ENCODE measurements at places on chromosomes 4 and X. TPM values are rescaled to one million over a fixed set of nuclear protein-coding genes. Genes with fewer than 3 reads are reported as not detected.

DNA sequence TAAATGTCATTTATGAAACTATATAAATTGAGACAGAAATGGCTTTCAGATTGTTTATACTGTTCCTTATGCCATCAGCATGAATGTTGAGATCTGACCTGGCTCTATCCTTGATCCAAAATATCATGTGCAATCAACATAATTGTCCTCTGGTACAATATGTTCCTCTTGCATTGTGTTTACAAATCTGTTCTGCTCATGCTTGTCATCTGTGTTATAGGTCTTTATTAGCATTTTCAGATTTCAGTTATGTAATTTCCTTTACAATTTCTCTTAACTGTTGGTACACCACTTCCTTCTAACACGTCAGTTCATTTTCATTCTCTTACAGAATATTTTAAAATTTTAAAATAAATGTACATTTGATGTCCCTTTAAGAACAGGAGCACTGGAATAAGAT lies 1.6 kb downstream of the HPGD start:
- peaks cover 40% of the 10 kb centered on the region for H3K4me1 ChIP-seq
- H3K4me3 ChIP-seq = peak overlapping the region; percentile 65
- DNase-seq = no peak
- H3K27ac ChIP-seq = peak overlapping the region; percentile 68

- H3K4me1 ChIP-seq = no peaks in the 10 kb centered on the region
- no peak overlapping the region for H3K27ac ChIP-seq
- no peak for DNase-seq
Measured at GRCh38 chr4:149638073-149638472, 177.6 kb downstream of the IQCM start.

NOA1 gene
- 26.1 TPM for total RNA-seq

COL25A1 gene
- 3.7 TPM for total RNA-seq

ASB5 gene
- 13.1 TPM for total RNA-seq

DNA sequence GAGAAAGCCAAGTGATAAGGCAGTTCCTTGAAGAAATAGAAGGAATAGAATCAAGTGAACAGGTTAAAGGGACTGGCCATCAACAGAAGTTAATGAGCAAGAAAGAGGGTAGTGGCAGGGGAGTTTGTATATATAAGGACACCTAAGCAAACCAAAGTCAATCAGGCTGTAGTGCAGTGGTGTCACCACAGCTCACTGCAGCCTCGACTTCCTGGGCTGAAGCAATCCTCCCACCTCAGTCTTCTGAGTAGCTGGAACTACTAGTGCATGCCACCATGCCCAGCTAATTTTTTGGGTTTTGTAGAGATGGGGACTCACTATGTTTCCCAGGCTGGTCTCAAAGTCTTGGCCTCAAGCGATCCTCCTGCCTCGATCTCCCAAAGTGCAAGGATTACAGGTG lies 15.9 kb downstream of the ACOT9 start:
- H3K4me3 ChIP-seq = no peak overlapping the region
- no peaks in the 10 kb centered on the region for H3K4me1 ChIP-seq
- H3K27me3 ChIP-seq = no peaks in the 10 kb centered on the region
- peaks cover 4% of the 10 kb centered on the region for H3K36me3 ChIP-seq
- DNase-seq = no peak

GRCh38 chrX:34381241-34381640 lies 249.1 kb upstream of the FAM47A start:
- DNase-seq = no peak
- no peaks in the 10 kb centered on the region for H3K4me1 ChIP-seq
- no peaks in the 10 kb centered on the region for H3K36me3 ChIP-seq
- no peaks in the 10 kb centered on the region for H3K27me3 ChIP-seq

Data from esophagus muscularis mucosa (tissue), 4 donors.